Fibroblast of skin of right quadriceps (primary cell): ENCODE measurements at places on chromosomes 3 and 15.

GRCh38 chr15:51244423-51244869 is 94.0 kb downstream of the CYP19A1 start:
- peak; percentile 55 for DNase-seq

- no peak for DNase-seq
These were observed 65.3 kb upstream of the CHMP2B start for GRCh38 chr3:87161851-87162250.

DNA sequence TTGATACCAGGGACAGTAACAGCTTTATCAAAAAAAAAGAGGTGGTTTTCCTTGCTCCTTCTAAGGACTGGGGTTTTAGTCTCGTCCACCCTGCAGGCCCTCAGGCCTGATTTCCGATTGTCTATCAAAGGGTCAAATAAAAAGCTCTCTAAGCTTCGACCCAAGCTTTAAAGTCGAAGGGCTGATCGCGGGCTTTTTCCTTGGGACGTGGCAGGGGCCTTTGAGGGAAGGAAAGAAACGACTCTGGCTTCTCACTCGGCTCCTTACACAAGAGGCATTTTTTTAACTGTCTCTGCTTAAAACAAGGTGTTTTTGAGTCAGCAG is 354 bp upstream of the KLHL24 start:
- no peak for DNase-seq

DNA sequence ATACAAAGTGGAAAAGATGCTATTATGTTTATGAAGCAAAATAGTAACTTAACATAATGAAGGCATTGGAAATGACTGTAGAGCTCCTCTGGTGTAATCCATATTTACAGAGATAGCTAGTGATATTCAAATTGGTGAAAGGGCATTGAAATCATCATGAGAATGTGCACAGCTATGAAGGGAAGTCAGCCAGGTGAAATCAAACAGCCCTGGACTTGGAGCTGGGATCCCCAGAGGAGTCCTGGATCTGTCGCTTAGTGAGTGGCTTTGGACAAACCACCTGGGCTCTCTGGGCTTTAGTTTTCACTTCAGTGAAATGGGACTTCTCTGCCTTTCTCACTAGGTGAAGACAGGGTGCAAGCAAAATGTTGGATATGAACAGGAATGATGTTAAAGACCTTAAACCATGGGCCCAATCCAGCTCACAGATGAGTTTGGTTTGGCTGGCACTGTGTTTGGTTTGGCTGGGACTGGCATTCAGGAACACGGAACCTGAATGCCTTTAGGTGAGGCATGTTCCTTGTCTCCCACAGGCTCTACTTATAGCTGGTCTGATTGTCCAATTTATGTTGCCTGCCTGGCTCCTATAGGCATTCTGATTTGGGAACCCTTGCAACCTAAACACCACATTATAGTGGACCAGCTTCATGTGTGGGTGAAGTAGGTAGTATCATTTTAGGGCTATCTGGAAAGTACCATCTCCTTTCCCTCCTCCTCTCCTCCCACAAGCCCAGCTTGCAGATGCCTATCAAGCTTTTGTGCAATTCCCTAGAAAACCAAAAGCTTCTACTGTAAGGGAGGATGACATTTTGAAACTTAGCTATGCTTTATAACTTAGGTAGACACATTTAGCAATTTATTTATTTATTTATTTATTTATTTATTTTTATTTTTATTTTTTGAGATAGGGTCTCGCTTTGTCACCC is 110.6 kb upstream of the TNFAIP8L3 start:
- DNase-seq = no peak

- DNase-seq = no peak
These were observed 30.1 kb downstream of the SPSB4 start for GRCh38 chr3:141081141-141081795.

GRCh38 chr3:123853686-123854372 is 30.3 kb downstream of the MYLK start:
- peak; percentile 43 for DNase-seq

DNA sequence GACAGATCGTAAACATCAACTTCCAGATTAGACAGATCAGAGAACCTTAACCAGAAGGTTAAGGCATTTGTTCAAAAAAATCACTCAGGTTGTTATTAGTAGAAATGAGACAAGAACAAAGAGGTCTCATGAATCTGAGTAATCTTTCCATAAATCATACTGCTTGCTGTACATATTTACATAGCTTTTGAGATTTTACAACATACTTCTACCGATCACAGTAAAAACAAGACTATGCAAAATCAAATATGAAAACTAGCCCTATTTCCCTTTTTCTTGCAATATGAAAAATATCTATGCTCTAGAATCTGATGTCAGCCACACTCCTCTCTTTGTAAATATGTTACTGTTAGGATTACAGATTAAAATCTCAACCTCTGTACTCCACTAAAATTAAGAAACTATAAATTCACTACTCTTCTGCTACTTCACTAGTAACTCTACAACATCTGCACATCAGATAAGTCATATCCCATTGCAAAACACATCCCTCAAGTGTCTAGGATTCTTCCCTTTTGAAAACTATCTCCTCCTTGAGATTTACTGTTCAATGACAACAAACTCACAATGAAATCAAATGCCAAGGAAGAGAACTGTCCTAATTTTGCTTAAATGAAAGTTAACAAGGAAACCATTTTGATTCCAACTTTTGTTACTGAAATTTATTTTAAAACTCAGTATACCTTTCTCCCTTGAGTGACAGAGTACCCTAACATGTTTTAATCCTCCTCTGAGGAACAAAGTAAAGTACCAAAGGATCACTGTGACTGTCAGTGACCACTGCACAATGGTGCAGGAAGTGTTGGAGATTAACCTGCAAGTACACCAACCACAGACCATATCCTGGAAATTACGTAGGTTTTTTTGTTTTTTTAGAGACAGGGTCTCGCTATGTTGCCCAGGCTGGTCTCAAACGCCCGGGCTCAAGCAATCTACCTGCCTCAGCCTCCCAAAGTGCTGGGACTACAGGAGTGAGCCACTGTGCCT is 12.8 kb downstream of the DCUN1D1 start:
- no peak for DNase-seq

GRCh38 chr3:168047936-168048335 is 47.8 kb downstream of the GOLIM4 start:
- DNase-seq = no peak

GRCh38 chr3:31193871-31194270 is 299.4 kb upstream of the GADL1 start:
- DNase-seq = peak; percentile 20

- peak; percentile 24 for DNase-seq
These were observed at the start of gene EOMES for GRCh38 chr3:27721717-27722564. Gene EOMES (minus strand): TSS chr3:27722323. CDS start chr3:27722294, 29 bp downstream.

- peak; percentile 32 for DNase-seq
These were observed 3.2 kb downstream of the XYLB start for GRCh38 chr3:38349684-38350359.

DNA sequence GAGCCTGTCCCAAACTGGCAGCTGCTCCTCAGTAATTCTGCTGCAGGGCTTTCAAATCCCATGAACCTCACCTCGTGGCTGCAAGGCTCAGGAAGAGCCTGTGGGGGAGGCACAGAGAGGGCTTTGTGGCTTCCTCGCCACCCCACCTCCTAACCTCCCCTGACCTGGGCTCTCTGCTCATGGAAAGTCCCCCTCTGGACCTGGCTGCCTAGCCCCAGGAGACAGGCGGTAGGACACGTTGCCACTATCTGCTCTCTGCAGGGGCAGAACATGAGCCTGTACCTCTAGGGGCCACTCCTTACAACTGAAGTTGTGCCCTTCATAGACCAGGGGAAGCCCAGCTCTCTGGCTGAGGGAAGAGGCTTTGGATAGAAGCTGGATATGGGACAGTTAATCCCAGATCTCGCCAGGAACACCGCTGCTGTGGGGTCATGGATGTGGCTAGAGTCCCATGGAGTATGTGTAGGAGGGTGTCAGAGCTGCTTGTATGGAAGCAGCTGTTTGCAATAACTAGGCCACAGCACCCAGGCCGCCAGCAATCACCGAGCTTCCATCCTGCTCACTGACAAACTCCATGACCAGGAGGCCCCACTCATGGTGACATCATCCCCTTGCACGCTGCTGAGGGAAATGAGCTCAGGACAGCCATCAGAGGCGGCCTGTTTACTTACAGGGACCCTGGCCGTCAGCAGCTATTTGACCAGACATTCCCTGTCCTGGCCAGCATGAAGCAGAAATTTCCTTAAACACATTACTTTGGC is 34.0 kb upstream of the CILP start:
- peak; percentile 54 for DNase-seq

DNA sequence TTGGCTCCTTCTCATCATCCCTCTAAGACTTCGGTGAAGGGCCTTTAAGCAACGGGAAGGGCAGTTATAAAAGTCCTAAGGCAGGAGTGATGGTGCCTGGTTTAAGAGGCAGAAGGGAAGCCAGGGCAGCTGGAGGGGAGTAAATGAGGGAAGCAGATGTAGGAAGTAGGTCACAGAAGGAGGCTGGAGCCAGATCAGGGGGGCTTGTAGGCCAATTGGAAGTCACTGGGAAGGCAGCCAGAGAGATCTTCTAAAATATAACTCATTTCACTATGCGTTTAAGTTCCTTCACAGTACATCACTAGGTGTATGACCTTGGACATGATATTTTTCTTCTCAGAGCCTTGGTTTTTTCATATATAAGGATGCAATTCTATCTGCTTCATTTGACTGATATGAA is 94.7 kb downstream of the MYH15 start:
- DNase-seq = no peak

GRCh38 chr15:77702211-77702957 is 69.7 kb upstream of the LINGO1 start:
- peak; percentile 18 for DNase-seq

- no peak for DNase-seq
These were observed 466.9 kb upstream of the ROBO1 start for GRCh38 chr3:80234706-80235105.

- peak; percentile 55 for DNase-seq
These were observed 175.3 kb upstream of the HES1 start for GRCh38 chr3:193960487-193961274.

DNA sequence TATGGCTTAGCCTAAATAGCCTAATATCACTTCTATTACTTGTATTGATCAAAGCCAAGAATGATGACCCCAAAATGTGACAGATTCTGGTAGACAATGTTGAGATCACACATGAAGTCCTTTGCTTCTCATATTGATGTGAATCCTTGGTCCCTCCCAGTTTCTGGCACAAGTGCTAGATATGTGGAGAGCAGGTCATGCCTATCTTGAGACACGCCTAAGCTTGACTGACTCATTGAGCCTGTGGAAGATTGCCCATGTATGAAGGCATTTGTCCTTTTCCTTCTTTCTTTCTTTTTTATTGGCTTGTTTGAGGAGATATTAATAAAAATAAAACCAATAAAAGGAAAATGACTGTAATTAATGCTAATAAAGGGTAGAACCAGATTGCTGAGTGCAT is 54.0 kb upstream of the TMEM108 start:
- no peak for DNase-seq
